ENCODE measurements at places on chromosomes 3 and 15. TPM values are rescaled to one million over a fixed set of nuclear protein-coding genes. Genes with fewer than 3 reads are reported as not detected.

DNA sequence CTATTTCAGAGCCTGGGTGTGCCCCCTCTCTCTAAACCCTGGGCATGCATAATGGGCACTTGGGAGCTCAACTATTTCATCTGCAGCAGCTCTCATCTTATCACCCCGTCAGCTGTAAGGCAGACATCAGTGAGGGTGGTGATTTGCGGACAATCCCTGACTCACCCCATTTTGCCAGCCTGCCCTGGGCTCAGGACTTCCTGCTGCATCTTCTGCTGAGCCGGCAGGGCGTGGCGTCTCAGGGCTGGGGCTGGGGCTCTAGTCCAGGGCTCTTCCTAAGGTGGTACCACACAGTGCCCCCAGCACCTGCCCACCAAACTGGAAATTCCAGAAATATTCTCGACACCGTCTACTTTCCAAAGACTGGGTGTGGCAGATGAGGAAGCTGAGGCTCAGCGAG, 925 bp upstream of the PSTPIP1 start:
- H3K36me3 ChIP-seq = no peaks in the 10 kb centered on the region
- no peak overlapping the region for H3K27ac ChIP-seq
- no peaks in the 10 kb centered on the region for H3K27me3 ChIP-seq
- peaks cover 1% of the 10 kb centered on the region for H3K4me1 ChIP-seq

DNA sequence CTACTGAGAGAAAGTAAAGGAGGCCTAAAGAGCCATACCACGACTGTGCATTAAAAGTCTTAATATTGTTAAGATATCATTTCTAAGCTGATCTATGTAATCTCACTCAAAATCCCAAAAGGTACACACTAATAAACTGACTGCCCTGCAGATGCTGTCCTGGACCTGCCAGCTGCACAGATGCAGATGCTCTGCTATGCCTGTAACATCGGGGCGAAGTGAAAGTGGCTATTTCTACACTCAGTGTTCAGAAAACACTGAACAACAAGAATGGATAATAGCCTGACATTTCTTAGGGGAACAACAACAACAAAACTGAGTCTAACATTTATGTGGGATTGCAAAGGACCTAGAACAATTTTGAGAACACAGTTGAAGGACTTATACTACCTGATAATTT, 31.9 kb downstream of the RAD18 start:
- peaks cover 4% of the 10 kb centered on the region for H3K36me3 ChIP-seq
- no peak for DNase-seq
- no peaks in the 10 kb centered on the region for H3K27me3 ChIP-seq
- no peak overlapping the region for H3K4me3 ChIP-seq
- no peaks in the 10 kb centered on the region for H3K4me1 ChIP-seq

DNA sequence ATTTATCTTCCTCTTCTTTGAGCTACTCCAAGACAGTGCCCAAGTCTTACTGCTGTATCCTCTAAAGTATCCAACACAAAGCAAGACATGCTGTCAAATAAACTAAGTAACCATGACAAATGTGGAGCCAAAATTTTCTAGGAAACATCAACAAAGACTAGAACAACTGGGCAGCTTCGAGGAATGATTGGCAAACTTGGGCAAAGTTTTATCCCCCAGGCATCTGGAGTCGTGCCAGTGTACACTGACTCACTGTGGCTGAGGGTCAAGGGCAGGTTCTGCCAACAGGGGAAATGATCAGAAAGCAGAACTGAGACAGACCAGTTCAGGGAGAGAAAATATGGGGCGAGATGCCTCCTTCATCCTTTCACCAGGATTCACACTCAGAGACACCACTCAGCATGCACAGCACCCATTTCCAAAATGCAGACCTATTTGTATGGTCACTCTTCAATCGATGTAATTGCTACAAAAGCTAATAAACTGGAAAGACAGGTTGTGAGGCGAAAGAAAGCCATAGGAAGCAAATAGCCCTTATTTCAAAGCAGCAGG, 65.8 kb downstream of the MB21D2 start:
- no peak for DNase-seq
- no peak overlapping the region for H3K27ac ChIP-seq
- H3K4me3 ChIP-seq = no peak overlapping the region
- no peaks in the 10 kb centered on the region for H3K4me1 ChIP-seq
- H3K27me3 ChIP-seq = no peaks in the 10 kb centered on the region

DNA sequence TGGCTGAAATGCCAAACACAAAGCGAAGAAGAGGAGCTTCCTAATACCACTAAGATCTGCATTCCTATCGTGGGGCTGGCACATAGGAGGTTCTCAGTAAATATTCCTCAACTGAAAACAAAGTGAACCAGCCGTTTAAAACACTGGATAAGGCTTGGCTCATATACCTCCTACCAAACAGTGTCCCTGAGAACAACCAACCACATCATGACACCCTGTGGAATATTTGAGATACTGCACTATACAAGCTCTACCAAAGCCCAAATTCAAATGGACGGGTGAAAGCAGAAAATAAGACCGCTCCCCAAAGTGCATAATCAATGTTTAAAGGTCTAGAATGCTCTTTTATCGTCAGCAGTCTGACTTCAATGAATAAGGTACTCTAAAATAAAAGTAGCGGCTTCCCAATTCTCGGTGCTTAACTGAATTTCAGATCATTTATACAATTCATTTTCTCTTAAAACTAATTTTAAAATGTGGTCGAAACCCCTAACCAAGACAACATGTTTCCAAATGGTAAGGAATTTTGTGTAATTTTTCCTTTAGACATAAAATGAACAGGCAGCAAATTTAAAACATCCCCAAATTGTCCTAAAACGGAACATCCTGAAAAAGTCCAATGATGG, 425.8 kb downstream of the ERC2 start:
- no peak overlapping the region for H3K27ac ChIP-seq
- H3K36me3 ChIP-seq = no peaks in the 10 kb centered on the region
- DNase-seq = peak; percentile 62
- no peak overlapping the region for H3K4me3 ChIP-seq
- H3K27me3 ChIP-seq = no peaks in the 10 kb centered on the region

DNA sequence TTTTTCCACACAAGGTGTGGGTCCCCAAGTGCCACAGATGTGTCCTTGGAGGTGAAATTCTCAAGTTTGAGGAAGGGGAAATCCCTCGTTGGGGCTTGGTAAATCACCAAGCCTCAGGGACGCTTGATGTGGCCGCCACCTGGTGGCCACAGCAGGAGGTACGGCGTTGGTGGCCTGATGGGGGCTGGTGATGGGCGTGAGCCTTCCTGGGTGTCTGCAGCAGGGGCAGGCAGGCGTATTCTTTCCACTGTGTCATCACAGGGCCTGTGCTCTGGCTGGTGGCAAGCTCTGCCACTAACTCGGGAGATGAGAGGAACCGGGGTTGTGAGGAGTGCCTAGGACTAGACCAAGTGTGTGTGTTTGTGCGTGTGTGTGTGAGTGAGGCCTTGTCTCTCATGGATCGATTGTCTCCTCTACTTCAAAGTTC, 4.2 kb downstream of the ACOX2 start:
- H3K4me3 ChIP-seq = no peak overlapping the region
- peak; percentile 80 for DNase-seq
- H3K27ac ChIP-seq = no peak overlapping the region
- peaks cover 11% of the 10 kb centered on the region for H3K4me1 ChIP-seq

DNA sequence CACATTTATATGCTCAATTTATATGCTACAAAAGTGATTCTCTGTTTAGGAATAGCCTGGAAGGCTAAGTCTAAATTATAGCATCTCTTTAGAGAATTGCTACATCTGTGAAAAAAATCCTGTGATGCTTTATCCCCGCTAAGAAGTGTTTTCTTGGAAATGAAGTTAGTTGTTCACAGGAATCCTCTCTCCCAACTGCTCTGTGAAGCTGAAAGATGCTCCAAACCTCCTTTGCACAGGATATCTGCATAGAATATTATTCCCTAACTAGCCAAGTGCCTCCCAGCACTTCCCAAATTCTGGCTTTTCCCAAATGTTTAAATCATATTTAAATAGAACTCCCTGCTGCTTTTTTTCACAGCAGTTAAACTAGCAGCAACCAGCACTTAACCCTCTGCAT, 132.2 kb downstream of the SRGAP3 start:
- H3K4me3 ChIP-seq = no peak overlapping the region
- peaks cover 5% of the 10 kb centered on the region for H3K4me1 ChIP-seq
- no peaks in the 10 kb centered on the region for H3K27me3 ChIP-seq
- no peaks in the 10 kb centered on the region for H3K36me3 ChIP-seq
- no peak for DNase-seq

DNA sequence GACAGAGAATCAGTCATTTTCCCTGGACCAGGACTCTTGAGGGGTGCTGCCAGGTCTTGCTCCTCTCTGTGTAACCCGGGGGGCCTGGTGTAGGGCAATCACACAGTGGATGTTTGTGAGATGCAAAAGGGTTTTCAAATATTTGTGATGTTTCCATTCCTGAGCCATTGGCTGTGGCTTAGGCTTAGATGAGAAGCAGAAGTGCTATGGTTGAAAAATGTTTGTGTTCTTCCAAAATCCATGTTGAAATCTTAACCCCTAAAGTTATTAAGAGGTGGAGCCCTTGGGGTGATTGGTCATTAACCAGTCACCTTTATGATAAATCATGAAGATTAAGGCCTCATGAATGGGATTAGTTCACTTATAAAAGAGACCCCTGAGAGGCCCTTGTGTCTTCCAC, 36.5 kb downstream of the CORO2B start:
- no peaks in the 10 kb centered on the region for H3K27me3 ChIP-seq
- H3K36me3 ChIP-seq = no peaks in the 10 kb centered on the region
- H3K4me3 ChIP-seq = no peak overlapping the region
- DNase-seq = no peak
- no peak overlapping the region for H3K27ac ChIP-seq

Gene ASB14
- total RNA-seq = not detected

Gene TMEM207
- not detected for total RNA-seq

Gene NR2E3
- 0.28 TPM for total RNA-seq
